Stimulated activated CD8-positive, alpha-beta memory T cell treated with anti-CD3 and anti-CD28 coated beads, Interleukin-2, amount 100 ng/mL, for 1 hour (primary cell): ENCODE measurements at places on chromosomes 2 and 18.

DNA sequence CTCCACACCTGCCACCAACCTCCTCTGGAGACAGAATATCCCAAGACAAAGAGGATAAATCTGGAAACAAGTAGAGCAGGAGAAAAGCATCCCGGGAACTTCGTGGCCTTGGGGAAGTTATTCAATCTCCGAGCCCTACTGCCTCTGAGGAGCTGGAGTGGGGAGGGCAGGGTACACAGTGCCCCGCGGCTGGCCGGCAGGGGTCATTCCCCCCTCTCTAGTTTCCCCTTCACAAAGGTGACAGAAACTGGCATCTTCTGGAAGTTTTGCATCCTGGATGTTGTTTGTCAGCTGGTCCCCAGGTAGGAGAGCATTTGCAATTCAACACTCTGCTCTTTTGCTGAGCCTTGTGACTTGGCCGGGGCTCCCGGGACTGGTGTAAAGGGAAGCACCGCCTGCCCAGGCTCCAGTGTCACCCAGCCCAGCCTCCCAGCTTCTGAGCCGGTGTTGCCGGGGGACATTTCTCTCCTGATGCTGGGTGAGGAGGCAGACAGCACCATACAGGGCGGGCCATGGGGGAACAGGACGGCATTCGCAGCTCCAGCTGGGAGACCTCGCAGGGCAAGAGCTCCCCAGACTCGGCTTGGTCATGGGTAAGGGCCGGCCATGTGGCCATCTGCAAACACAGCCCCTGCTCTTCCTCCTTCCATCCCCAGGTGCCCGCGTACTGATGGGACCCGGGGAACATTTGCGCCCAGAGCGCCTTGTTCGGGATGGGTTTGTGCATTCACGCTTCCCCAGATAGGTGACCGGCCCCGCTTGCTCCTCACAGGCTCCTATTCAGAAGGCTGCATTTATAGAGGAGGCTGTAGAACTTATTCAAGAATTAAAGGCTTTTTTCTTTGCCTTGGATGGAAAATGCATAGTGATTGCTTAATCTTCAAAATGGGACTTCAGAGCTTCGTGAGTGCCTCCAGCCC lies 7.4 kb upstream of the NTSR2 start:
- DNase-seq, result no peak

DNA sequence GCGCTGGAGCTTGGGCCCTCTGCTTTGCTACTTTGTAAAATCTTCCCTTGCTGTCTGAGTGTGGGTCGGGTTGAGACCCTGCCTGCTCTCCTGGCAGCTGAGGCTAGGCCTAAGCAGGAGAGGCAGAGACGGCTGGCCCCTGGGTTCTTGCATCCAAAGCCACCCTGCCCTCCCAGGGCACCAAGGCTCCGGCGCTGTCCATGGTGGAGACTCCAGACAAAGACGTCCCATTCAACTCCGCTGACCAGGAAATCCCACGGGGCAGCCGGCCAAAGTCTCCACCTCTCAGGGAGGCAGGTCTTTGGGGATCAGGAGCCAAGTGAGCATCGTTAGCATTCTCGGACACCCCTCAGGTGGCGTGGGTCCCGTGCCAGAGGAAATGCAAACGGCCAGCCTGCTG lies 2.6 kb upstream of the PRLH start:
- DNase-seq, result no peak

- DNase-seq, result no peak
Observed at GRCh38 chr2:186274936-186275575, 211.0 kb upstream of the ZC3H15 start.

DNA sequence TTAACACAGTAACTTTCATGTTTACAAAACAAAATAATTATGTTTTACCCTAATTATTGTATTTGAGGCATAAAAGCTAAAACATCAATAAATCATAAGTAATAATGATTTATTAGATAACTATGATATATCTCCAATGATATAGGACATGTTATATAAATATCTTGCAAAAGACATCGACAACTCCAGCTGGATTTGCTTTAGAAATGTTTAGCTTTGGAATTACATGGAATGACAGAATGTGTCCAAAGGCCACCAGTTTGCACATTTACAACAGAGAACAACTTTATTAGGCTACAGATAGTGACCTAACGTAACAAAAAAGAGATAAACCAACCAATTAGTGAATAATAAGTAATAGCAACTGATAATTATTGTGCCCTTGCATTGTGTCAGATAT lies 475.7 kb downstream of the DCC start:
- no peak for DNase-seq

GRCh38 chr2:174004905-174005605 lies 39.9 kb upstream of the SP3 start:
- no peak for DNase-seq

DNA sequence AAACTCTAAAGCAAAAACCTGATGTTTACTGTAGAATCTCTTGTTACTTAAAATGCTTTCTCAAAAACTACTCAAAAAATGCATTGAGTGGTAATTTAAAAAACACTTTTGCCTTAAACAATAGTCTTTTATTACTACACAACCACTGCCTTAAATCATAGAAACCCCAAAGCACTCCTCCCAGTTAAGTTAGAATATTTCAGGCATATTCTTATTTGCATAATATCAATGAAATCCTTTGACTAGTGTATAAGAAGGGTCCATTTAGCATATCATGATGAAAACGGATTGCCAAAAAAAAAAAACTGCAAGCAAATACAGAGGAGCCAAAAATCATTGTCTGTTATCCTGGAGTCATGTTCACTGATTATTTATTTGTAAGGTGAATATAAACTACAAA lies 119.2 kb downstream of the PTPRM start:
- no peak for DNase-seq

- no peak for DNase-seq
Observed at GRCh38 chr2:50143822-50144575, 887.9 kb downstream of the NRXN1 start.
